ENCODE measurements at places on chromosomes 6 and 20.

GRCh38 chr20:60754856-60755255 lies 497.2 kb upstream of the CDH4 start:
- DNase-seq: no peak

DNA sequence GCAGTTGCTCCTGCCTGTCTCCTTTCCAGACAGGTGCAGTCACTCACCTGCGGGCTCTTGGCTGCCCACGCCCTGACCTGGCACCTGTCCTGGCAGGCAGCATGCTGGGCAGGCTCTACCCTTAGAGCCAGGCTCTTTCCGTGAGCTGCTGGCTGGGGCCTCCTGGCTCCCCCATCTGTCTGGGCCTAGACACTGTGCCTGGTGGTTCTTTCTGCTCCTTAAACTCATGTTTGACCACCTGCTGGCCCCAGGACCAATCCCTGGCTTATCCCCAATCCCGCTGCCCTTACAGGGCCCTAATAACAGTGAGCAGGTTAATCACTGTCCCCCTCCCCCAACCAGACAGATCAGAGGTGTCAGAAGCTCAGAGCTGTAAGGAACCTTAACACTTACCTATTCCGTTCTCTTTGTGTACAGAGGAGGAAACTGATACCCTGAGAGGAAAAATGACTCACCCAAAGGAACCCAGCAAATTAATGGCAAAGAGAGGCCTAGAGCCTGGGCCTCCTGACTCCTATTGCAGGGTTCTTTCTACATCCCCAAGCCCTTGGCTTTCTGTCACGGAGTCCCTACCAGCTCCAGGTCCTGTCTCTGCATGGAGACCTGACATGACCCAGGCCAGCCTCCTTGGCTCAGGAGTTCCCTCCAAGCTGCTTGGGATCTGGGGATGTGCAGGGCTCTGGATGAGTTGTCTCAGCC lies 54.7 kb downstream of the RAB44 start:
- no peak for DNase-seq

DNA sequence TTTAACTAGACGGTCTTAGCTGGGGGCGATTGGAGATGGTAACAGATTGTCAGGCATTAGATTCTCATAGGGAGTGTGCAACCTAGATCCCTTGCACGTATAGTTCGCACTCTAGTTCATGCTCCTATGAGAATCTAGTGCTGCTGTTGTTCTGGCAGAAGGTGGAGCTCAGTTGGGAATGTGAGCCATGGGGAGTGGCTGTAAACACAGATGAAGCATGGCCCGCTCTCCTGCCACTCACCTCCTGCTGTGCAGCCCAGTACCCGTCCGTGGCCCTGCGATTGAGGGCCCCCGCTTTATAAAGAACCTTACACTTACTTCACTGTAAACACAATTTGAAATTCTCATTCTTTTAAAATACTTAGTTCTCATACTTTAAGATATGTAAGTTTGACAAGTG lies 339.4 kb downstream of the CDH26 start:
- DNase-seq: no peak

DNA sequence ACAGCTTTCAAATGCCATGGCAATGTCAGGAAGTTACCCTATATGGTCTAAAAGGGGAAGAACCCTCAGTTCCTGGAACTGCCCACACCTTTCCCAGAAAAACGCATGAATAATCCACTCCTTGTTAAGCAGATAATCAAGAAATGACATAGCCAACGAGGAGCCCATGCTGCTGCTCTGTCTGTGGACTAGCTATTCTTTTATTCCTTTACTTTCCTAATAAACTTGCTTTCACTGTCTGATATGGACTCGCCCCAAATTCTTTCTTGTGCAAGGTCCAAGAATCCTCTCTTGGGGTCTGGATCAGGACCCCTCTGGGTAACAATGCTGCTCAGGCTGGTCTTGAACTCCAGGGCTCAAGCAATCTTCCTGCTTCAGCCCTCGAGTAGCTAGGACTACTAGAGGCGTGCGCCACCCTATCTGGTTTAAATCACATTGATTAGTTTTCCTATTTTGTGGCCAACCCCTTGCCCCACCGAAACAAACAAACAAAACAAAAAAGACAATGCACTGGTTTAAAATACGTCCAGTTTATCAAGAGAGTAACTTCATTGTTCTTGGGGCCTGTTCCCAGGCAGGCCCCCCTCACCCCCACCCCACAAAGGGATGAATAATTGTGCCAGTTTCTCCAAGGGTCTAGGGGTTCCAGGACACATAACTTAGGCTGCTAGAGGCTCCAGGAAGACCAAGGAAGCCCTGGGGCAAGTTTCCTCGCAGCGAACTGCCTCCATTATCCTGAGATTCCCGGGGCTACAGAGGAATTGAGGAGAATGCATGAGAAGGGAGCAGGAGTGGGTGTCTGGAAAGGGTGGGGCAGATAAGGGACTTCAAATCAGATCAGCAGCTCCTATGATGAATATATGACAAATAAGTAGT lies 10.1 kb upstream of the AKAP12 start:
- no peak for DNase-seq

DNA sequence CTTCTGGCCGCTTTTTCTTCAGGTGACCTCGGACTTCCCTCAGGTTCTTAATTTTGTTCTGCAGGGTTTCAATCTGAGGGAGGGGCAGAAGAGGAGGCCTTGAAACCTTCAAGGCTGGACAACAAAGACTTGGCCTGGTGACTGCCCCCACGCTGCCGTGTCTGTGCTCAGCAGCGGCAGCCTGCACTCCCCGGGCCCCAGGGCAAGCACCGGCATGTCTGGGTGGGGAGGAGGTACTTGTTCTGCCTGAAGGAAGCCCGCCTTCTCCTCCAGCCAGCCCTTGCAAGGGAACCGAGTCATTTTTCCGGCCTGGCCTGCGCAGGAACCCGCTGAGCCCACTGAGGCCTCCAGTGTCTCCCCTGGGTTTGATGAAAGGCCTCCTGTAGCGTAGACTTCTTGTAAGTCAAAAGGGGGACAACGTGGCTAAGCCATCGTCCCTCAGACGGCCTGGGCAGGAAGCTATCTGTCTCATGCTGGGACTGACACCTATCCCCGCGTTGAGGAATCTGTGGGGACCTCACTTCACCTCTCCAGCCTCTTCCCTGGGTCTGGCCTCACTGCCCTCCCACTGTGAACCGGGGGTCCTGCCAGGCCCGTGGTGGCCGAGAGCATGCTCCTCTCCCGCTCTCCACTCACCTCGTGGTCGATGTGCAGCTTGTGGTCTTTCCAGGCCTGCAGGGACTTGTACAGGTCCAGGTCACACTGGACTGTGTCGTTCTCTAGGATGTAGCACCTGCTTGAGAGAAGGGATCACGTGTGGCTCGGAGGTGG lies 119.9 kb downstream of the SULF2 start:
- no peak for DNase-seq

DNA sequence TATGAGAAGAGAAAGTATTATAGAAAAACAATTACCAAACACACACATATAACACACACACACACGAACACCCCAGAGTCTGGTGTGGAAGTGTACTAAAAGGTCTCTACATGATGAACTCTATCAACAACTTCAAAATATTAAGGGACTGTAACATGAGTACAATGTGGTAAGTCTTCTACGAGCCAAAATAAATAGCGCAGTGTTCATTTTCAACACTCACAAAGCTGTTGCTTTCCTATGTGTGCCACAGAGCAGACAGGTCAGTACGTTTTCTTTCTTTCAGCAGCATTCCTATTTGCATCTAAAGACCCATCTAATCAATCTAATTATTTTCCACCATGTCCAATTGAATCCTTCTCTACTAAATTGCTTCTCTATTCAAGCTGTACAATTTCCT lies 12.1 kb upstream of the CNKSR3 start:
- no peak for DNase-seq

DNA sequence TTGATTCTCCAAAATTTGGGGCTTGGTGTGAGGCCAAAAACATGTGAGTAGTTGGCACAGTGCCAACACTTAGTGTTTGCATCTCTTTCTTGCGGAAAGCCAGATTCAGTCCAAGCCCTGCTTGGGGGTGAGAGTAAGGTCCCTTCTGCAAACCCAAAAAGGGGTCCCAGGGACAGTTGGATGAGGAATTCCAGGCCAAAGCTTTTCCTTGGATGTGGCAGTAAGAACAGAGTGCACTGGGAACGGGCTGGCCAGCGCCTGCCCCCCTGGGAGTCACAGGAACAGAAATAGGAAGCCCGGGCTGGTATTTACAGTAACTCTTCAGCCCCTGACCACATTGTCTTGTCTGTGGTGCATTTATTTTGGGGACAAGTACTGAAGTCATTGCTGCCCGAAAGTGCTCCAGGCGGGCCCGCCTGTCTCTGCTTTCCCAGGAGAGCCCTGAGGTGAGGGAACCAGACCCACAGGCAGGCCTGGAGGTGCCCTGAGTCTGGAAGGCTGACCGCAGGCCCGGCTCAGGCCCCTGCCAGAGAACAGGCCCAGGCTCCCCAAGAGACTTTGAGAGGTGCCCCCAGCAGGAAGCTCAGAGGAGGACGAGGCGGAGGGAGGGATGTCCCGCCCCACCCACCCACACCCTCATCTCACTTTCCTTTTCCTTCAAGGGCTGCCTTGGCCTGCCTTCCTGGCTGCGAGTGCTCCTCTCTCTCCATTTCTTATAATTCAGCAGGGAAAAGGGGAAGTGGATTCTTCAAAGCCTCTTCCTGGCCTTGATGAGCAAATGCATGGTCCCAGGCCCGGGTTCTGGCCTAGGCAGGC lies 218.4 kb downstream of the MAFB start:
- DNase-seq: no peak

DNA sequence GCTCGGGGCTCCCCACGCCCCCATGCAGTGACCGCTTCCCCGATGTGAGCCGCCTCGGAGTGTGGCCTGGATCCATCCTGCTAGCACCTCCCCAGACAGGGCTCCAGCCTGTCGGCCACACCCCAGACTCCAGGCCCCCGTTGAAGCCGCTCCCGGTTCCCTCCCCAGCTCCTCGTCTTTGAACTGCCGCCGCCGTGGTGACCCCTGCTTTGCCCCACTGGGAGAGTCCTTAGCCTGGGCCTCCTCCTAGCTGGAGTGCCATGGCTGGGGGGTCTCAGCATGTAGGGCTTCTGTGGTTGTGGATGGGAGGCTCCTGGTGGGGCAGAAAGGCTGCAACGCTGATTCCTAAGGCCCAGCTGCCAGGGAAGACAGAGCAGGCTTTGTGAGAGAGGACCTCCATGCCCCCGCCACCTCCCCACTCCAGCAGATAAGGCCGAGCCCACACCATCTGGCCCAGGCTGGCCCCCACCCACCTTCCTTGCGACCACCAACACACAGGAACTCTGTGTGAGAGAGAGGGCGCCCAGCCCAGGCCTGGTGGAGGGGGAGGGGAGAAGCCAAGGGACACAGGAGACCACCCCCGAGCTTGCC lies 11.4 kb downstream of the FOXS1 start:
- no peak for DNase-seq

DNA sequence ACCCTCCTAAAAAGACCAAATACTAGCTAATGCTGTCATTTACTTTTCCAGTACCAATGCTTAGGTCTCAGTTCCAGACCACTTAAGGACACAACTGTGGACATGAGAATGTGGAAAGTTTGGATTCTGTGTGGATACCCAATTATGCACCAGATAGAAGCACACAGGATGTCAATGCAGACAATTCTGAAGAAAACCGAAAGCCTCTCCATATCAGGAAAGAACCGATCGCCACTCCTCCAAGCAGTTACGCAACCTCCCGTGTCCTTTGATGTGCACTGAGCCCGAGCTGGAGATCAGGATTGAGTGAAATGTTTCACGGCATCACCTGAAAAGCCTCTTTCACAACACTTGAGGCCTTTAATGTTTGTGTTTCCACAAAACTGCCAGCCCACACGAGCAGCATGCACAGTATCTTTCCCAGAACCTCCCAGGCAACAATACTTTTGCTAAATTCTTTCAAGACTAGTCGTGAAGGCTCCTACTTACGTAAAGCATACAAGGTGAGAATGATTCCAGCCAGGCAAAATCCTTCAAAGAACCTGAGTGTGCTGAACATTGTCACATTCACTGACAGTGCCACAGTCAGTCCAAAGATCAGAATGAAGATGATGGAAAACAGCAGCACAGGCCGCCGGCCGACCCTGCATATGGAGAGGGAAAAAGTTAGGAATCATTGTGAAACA lies 47.0 kb downstream of the SLC22A23 start:
- DNase-seq: no peak

DNA sequence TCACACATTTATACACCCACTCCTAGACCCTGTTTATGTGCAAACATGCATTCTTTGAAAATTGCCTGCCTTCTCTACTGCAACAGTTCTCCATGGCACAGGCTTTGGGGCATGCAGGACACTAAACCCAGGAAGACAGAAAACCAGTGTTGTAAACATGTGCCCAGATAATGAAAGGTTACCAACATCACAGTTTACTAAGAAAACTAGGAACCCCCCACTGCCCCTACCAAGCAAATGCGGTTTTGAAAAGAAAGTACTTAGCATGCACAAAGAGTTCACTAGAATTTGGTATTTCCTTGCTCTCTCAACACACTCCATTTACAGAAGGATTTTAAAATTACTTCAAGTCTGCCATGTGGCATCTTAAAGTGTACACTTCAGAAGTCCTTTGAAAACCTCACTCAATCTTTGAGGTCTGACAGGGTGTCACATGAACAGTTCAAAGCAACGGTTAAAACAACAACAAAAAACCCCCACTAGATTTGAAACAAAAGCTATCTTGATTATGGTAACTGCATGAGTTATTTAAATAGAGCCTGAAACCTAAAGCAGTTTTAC lies 245.0 kb downstream of the GMPR start:
- no peak for DNase-seq

All from retinal pigment epithelial cell (primary cell).